ENCODE measurements at places on chromosomes 13 and 19. TPM values are rescaled to one million over a fixed set of nuclear protein-coding genes. Genes with fewer than 3 reads are reported as not detected.

Gene FLT1
- total RNA-seq: 1.4 TPM

Gene LIPE
- 44.6 TPM for total RNA-seq

- H3K36me3 ChIP-seq: no peaks in the 10 kb centered on the region
- H3K27me3 ChIP-seq: peaks cover 50% of the 10 kb centered on the region
- peaks cover 19% of the 10 kb centered on the region for H3K4me1 ChIP-seq
- DNase-seq: no peak
- H3K27ac ChIP-seq: no peak overlapping the region
These were observed 19.9 kb downstream of the GADD45B start for GRCh38 chr19:2495651-2496316.

DNA sequence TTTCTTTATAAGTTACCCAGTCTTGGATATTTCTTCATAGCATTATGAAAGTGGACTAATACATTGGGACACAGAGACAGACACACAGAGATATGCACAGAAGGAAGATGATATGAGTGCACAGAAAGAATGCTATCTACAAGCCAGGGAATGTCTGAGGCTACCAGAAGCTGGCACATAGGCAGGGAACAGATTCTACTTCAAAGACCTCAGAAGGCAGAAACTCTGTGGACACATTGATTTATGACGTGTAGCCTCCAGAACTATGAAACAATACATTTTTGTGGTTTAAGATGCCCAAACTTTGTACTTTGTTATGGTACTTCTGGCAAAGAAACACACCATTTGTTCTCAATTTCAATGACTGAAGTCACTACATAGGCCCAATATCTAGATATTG, 556.7 kb downstream of the PCDH9 start:
- no peak overlapping the region for H3K27ac ChIP-seq
- H3K4me3 ChIP-seq: no peak overlapping the region
- H3K27me3 ChIP-seq: no peaks in the 10 kb centered on the region
- DNase-seq: no peak

Gene CNMD
- not detected for total RNA-seq

DNA sequence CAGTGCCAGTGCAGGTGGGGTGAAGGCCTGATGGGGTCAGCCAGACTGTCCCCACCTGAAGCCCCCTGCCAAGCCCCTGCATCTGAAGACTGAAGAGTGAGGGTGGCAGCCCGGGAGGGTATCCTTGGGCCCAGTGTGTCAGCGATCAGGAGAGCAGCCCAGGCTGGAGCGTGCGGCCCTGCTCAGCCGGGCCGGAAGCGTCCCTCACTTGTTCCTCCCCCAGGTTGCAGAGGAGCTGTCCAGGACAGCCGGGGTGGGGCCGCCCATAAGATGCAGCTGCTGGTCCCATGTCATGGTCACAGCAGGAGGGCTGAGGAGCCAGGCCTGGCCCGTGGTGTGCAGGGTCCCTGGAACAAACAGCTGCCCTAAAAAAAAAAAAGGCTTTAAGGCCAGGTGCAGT, 55.4 kb downstream of the KDM4B start:
- H3K4me1 ChIP-seq: no peaks in the 10 kb centered on the region
- DNase-seq: no peak
- H3K27me3 ChIP-seq: no peaks in the 10 kb centered on the region
- peaks cover 3% of the 10 kb centered on the region for H3K36me3 ChIP-seq

Gene ASPDH
- total RNA-seq: not detected

Gene ZNF442
- total RNA-seq: 0.55 TPM

DNA sequence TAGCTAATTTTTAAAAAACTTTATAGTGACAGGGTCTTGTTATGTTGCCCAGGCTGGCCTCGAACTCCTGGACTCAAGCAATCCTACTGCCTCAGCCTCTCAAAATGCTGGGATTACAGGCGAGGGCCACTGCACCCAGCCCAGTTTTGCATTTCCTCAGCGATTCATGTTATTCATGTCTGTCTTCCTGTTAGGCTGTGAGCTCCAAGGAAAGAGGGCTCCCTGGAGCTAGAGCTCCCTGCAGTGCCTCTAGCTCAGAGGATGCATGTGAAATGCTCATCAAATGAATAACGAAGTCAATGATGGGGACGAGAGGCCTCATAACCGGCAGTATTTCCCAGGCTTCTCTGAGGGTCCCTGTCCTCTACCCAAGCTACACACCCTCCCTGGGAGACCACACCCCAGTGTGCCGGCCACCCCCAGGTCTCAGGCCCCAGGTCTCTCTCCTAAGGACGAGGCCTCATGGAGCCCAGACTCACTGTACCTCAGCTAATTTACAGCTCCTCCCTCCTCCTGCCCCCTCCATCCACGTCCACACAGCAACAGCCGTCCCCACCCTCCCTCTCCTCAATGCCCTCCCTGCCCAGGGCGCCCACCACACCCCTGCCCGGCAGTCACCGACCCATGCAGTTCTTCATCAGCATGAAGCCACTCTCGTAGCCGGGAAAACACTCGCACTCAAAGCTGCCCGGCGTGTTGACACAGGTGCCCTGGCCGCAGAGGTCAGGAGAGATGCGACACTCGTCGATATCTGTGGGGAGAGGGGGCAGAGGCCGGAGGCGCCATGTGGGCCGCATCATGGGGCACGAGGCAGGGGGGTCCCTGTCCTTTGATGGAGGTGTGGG, 28.5 kb downstream of the FBN3 start:
- H3K36me3 ChIP-seq: no peaks in the 10 kb centered on the region
- H3K4me1 ChIP-seq: no peaks in the 10 kb centered on the region

GRCh38 chr13:30065181-30065580, 214.8 kb upstream of the UBL3 start:
- H3K27me3 ChIP-seq: peaks cover 2% of the 10 kb centered on the region
- H3K27ac ChIP-seq: no peak overlapping the region
- DNase-seq: no peak
- no peaks in the 10 kb centered on the region for H3K36me3 ChIP-seq

GRCh38 chr13:108313382-108313781, 43.9 kb downstream of the TNFSF13B start:
- H3K27ac ChIP-seq: no peak overlapping the region
- no peaks in the 10 kb centered on the region for H3K27me3 ChIP-seq
- DNase-seq: no peak
- no peak overlapping the region for H3K4me3 ChIP-seq
- peaks cover 5% of the 10 kb centered on the region for H3K36me3 ChIP-seq

GRCh38 chr19:30529876-30530275, 157.7 kb downstream of the ZNF536 start:
- H3K36me3 ChIP-seq: no peaks in the 10 kb centered on the region
- H3K4me1 ChIP-seq: no peaks in the 10 kb centered on the region
- H3K27ac ChIP-seq: no peak overlapping the region
- H3K4me3 ChIP-seq: no peak overlapping the region
- no peak for DNase-seq

DNA sequence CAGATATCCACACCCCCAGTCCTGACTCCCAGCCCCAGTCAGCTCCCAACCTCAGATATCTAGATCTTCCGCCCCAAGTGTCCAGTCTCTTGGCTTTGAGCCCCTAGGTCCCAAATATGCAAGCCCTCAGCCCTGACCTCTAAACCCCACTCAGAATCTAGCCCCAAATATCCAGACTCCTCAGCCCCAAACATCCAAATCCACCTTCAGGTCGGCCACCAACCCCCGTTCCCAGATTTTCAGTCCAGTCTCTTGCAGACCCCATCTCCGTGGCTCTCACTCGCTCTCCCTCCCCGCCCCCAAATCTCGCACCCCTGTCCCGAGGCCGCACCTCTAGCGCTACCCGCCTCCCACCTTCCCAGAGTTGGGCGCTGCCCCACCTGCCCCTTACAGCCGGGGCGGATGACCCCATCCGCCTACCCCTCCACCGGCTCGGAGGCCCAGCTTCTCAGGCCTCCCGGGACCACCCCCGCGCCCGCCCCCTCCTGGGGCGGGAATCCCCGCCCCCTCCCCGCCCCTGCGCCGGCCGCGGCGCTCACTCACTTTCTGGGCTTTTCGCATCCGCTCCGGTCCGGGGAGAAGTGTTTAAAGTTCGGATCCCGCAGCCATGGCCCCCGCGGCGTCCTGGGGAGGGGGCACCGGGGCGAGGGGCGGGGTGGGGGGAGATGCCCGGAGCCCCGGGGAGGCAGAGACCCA, 604 bp downstream of the ERFL start:
- H3K27me3 ChIP-seq: peaks cover 29% of the 10 kb centered on the region
- peak overlapping the region; percentile 85 for H3K4me3 ChIP-seq
- DNase-seq: peak; percentile 46
- peaks cover 16% of the 10 kb centered on the region for H3K4me1 ChIP-seq
- H3K27ac ChIP-seq: no peak overlapping the region

Gene EPSTI1
- 71.3 TPM for total RNA-seq

GRCh38 chr13:40456397-40456953, 210.0 kb downstream of the FOXO1 start:
- no peak for DNase-seq
- no peaks in the 10 kb centered on the region for H3K4me1 ChIP-seq
- H3K4me3 ChIP-seq: no peak overlapping the region
- no peak overlapping the region for H3K27ac ChIP-seq

Data from activated CD8-positive, alpha-beta memory T cell treated with anti-CD3 and anti-CD28 coated beads, Interleukin-2, amount 10 ng/mL, durations not matched to agents 7 days and 5 days (primary cell).